ENCODE measurements at places on chromosomes 2 and 18. TPM values are rescaled to one million over a fixed set of nuclear protein-coding genes. Genes with fewer than 3 reads are reported as not detected.

The NTSR2 gene
- total RNA-seq, result not detected

The CAPN14 gene
- under 0.01 TPM for total RNA-seq

The FBXO15 gene
- not detected for total RNA-seq

The HOXD8 gene
- total RNA-seq, result not detected

Measured in thoracic aorta endothelial cell (primary cell).